Fibroblast of villous mesenchyme (primary cell): ENCODE measurements at places on chromosomes 16 and 17. TPM values are rescaled to one million over a fixed set of nuclear protein-coding genes. Genes with fewer than 3 reads are reported as not detected.

The CYBA gene
- total RNA-seq, result 152 and 167 TPM in 2 replicates

GRCh38 chr16:50550035-50550434 is 1.8 kb downstream of the NKD1 start:
- DNase-seq, result no peak

DNA sequence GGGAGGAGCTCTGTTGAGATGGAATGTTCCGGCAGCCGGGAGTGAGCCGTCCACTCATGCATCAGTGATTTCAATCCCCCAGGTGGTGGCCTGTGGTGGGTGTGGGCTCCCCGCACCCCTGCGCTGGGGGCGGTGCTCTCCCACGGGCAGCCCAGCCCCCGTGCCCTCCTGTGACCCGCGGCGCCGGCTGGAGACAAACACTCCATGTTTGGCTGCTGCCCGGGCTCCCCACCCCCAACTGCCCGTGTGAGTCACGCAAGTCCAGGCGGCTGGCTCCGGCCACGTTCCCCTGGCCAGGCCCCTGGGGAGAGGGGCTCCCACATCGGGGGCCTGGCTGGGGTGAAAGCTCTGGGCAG is 29.4 kb downstream of the CACNA1H start:
- peak; percentile 85 for DNase-seq

GRCh38 chr17:73157521-73157890 is 7.3 kb upstream of the SSTR2 start:
- no peak for DNase-seq

DNA sequence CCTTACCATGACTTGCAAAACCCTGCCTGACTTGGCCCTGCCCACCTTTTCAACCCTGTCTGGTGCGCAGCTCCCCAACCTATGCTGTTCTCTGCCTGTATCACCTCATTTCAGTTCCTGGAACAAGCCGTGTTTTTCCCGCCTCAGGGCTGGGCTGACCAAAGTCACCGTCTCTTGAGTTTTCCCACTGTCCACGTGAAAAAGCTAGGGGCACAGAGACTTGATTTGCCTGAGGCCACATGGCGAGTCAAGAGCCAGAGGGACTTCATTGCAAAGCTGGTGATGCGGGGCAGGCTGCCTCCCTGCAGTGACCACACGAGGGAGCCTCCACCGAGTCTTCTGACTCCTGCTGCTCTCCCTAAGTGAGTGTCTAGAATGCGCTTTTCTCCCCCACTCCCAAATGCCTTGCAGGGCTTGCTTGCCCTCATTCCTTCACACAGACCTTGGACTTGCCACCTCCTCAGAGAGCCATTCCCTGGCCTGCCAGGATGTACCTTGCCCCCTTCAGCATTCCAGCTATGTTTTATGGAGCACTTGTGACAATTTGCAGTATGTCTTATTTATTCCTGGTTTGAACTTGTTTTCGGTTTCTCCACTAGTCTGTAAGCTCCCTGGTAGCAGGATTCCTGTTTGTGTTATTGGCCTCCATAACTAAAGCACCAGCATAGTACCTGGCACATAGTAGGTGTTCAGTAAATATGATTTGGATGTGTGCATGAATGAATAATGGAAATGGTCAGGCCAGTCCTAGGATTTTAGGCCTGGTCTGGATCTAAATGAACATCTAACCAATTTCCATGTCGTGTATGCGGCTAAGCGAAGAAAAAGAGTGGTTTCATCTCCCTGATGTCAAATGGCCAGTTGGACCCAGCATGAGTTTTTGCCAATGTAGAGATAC is 252.3 kb downstream of the SNX29 start:
- peak; percentile 59 for DNase-seq

DNA sequence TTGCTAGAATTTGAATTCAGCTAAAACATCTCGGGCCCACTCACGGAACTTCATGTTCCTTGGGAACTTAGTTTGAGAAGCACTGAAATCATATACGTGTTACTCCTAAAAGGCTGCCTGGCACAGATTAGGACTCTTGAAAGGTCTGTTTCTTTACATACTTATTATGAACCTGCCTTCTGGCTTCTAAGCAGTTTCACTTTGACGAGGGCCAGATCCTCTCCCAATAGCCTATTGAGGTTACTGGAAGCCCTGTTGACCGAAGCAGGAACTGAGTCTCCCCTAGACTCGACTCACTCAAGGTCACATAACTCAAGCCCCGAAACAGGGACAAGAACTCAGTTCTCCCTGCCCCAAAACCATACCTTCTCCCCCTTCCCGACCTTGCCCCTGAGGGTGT is 121.9 kb upstream of the PLCG2 start:
- DNase-seq, result peak; percentile 68

DNA sequence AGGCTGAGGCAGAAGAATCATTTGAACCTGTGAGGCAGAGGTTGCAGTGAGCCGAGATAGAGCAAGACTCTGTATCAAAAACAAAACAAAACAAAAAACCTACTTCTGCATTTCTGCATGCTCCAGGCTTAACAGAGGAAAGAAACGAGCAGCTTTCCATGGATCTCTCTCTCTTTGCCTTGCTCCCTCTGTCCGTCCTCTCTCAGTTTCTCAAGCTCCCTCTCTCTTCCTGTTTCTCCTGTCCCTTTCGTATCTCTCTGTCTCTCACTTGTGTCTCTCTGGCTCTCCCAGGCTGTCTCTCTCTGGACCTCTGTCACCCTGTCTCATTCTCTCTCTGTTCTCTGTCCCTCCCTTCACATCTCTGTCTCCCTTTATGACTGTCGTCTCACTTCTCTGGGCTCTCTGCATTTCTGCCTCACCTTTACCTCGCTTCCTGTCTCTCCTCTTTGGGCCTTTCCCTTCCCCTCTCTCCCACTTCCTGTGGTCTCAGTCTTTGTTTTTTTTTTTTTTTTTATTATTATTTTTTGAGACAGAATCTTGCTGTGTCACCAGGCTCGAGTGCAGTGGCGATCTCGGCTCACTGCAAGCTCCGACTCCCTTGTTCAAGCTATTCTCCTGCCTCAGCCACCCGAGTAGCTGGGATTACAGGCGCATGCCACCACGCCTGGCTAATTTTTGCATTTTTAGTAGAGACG is 4.1 kb upstream of the PITPNA start:
- no peak for DNase-seq

DNA sequence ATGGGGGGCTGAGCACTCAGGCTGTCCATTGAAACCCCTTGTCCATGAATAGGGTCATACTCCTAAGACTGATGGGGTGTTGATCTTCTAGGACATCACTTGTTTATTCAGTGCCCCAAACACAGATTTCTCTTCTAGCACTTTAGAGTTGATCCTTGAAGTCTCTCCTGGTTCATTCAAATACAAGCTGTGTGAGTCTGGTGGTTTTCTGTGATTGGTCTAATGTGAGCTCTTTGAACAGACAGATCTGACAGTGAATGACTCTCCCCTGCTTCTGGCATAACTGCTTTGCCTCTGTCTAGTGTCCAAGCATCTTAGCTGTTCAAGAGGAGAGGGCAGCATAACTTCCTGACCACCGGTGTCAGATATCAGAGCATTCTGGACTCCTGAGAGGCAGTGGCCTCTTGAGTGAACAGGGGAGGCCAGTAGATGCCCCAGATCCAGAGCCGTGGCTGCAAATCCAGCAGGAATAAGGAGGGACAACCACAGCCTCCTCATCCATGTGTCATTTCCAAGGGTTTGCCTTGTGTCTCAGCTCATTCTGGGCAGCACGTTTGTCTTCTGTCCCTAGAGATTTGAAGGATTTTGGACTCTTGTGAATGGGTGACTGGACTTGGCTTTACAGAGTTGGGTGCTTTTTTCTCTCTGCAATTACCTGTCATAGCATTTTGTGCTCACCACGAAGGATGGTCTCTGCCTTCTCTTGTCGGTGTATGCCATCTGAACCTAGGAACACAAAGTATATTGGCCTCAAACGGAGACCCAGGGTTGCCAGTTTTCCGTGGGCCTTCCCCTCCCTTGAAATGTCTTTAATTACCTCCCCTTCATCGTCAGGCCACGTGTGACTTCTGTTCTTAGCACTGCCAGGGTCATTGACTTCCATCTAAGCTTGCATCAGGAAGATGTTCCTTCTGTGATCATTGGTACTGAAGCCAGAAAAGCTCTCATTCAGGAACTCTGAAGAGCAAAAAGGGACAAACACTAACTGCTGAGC is 13.9 kb upstream of the CLEC18C start:
- peak; percentile 18 for DNase-seq

The NPIPB8 gene
- total RNA-seq, result 0.86 TPM in 1 of 2 replicates, not detected in the other

GRCh38 chr17:77424585-77425344 is 284.0 kb downstream of the SEC14L1 start:
- peak; percentile 100 for DNase-seq
